ENCODE measurements at places on chromosomes 3 and 15.
A peak's percentile ranks its signal among the peaks of the same experiment; 100 is the strongest.

DNA sequence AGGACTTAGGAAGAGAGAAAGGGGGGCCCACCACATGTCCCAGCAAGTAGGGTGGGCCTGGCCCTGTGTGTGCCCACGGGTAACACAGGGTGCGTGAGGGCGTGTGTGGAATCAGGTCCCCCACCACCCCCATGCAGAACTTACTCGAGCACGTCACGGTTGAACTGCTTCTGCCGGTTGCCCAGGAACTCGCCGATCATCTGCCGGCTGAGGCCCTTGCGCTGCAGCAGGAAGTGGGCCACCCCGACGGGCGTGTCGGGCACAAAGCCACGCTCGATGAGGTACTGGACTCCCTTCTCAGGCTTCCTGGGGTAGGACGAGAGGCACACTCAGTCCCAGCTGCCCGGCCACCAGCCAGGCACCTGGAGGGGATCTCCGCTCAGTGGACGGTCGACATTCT is 83.1 kb upstream of the RPL32 start:
- H3K27ac ChIP-seq: no peak overlapping the region
- DNase-seq: no peak
- H3K27me3 ChIP-seq: no peaks in the 10 kb centered on the region
- H3K36me3 ChIP-seq: peaks cover 30% of the 10 kb centered on the region

- no peaks in the 10 kb centered on the region for H3K4me1 ChIP-seq
- H3K36me3 ChIP-seq: no peaks in the 10 kb centered on the region
- no peak overlapping the region for H3K4me3 ChIP-seq
- H3K27me3 ChIP-seq: no peaks in the 10 kb centered on the region
Observed at GRCh38 chr3:163957072-163957471, 1121.2 kb downstream of the SI start.

DNA sequence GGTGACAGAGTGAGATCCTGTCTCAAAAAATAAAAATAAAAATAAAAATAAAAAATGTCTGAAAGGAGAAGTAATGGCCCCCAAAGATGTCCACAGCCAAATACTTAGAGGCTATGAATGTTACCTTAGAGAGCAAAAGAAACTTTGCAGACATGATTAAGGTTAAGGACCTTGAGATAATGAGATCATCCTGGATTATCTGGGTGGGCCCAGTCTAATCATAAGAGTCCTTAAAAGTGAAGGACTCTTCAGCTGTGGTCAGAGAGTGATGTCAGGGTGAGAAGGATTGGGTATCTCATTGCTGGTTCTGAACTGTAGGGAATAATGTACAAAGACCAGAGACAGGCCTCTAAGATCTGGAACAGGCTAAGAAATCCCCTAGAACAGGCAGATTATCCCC is 84.9 kb upstream of the POU1F1 start:
- H3K27ac ChIP-seq: no peak overlapping the region
- no peaks in the 10 kb centered on the region for H3K4me1 ChIP-seq
- DNase-seq: no peak
- no peaks in the 10 kb centered on the region for H3K36me3 ChIP-seq

DNA sequence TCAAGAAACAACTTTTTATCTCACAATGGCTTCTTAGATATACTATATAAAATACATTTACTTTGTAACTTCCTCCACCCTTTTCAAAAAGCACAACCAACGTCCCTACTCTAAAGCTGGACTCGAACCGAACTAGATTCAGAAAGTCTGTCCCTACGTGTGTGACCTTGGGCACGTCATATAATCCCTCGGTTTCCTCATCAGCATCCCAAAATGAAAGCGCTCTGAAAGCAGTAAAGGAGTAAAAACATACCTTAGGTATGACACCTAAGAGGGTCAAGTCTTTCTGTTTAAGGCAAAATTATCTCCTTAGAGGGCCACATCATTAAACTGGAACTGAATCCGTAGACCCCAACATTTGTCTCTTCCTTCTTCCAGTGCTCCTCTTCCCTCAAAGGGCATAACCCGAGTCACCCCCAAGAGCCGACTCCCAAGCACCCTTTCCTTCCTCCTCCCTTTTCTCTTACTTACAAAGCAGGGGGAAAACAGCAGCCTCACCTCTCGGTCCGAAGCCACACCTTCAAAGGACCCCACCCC is 663 bp downstream of the PDCD10 start:
- DNase-seq: peak; percentile 33
- peaks cover 11% of the 10 kb centered on the region for H3K4me1 ChIP-seq
- no peaks in the 10 kb centered on the region for H3K27me3 ChIP-seq
- no peak overlapping the region for H3K4me3 ChIP-seq
- peaks cover 8% of the 10 kb centered on the region for H3K36me3 ChIP-seq

DNA sequence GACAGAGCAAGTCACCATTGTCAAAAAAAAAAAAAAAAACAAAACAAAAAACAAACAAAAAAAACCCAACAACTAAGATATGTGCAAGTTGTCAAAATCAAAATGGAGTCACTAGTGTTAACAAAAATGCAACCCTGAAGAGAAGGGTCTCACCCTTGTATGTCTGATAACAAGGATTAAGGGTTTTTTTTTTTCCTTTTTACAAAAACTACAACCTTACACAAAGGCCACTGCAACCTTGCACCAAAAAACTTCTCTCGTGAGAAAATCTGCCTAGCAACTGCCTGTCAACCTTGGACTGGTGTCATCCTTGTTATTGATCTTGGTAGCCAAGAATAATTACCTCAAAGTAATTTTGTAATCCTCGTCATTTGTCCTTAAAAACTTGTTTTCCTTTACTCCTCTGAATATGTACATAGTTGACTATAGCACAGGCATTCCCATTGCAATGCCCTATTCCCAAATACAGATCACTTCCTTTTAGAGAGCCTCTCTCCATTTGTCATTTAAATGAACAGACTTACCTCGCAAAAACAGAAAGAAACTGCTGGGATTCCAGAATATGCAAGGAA is 24.0 kb downstream of the TFRC start:
- DNase-seq: no peak
- no peak overlapping the region for H3K4me3 ChIP-seq
- peaks cover 63% of the 10 kb centered on the region for H3K36me3 ChIP-seq
- no peaks in the 10 kb centered on the region for H3K4me1 ChIP-seq
- H3K27me3 ChIP-seq: no peaks in the 10 kb centered on the region

DNA sequence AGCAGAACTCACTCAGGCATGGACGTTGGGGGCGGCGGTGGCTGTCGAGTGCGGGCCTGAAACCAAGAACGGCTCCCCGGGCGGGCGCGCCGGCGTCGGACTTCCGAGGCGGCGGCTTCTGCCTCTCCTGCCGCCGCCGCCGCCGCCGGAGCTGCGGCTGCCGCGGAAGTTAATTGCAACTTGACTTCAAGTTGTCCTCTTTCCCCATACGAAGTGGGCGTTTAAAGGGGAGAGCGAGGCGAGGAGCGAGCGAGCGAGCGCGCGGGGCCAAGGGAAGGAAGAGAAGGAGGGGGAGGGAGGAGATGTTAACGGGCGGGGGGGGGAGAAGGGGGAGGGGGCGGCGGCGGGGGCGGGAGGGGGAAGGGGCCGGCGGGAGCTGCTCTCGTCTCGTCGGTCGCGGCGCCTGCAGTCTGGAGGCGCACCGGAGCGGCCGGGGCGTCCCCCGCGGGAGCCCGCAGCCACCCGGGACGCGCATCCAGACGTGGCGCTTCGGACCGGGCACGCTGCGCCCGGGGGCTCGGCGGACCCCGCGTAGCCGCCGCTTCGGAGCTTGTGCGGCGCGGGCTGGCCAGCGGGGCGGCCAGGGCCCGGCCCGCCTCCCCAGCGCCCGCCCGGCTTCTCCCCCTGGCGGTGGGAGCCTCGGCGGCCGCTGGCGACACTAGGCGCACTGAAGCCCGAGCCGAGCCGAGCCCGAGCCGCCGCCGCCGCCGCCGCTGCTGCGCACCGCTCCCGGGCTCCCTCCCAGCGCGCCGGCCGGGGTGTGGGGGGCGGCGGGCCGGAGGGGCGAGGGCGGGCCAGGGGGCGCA is 19.7 kb upstream of the SATB1 start:
- DNase-seq: peak; percentile 89
- peaks cover 34% of the 10 kb centered on the region for H3K4me1 ChIP-seq
- H3K27ac ChIP-seq: peak overlapping the region; percentile 97
- H3K27me3 ChIP-seq: peaks cover 6% of the 10 kb centered on the region
- H3K36me3 ChIP-seq: peaks cover 63% of the 10 kb centered on the region

DNA sequence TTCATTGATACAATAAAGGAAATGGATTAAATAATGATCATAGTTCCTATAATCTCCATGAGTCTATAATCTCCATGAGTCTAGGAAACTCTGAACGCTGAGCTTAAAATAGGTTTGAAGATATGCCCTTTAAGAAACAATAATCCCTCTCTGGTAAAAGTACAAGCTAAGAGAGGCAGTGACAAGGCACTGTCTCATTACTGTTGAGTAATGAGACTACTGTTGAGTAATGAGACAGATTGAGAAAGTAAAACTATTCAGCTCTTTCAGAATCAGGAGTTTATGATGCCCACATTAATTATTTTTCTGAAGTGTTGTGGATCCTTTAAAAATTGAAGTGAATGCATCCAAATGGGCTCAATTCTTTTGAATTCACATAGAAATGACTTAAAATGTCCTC is 235.5 kb upstream of the THRB start:
- no peak for DNase-seq
- H3K27me3 ChIP-seq: no peaks in the 10 kb centered on the region
- no peak overlapping the region for H3K27ac ChIP-seq
- H3K4me1 ChIP-seq: no peaks in the 10 kb centered on the region
- H3K4me3 ChIP-seq: no peak overlapping the region
- no peaks in the 10 kb centered on the region for H3K36me3 ChIP-seq

GRCh38 chr3:166243511-166243910 is 406.3 kb upstream of the BCHE start:
- no peaks in the 10 kb centered on the region for H3K36me3 ChIP-seq
- H3K27ac ChIP-seq: no peak overlapping the region
- no peak overlapping the region for H3K4me3 ChIP-seq
- H3K27me3 ChIP-seq: no peaks in the 10 kb centered on the region

- H3K4me1 ChIP-seq: peaks cover 24% of the 10 kb centered on the region
- DNase-seq: no peak
- H3K27me3 ChIP-seq: peaks cover 69% of the 10 kb centered on the region
- no peak overlapping the region for H3K27ac ChIP-seq
- no peaks in the 10 kb centered on the region for H3K36me3 ChIP-seq
Observed at GRCh38 chr3:45208586-45208985, 17.5 kb downstream of the TMEM158 start.

DNA sequence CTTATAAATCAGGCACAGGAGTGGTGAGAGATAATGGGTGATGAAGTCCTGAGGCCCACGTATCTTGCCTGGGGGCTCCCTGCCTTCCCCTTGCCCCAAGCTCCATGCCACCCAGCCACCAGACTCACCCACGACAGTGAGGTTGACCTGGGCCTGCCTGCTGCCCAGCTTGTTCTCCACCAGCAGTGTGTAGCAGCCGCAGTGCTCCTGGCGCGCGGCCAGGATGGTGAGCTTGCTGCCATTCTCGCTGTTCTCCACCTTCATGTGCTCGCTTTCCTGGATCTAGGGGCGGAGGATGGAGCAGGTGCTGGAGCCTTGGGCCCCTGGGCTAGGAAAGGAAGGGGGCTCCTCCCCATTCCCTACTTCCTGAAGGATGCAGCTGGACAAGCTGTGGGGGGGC is 79.1 kb upstream of the HACD2 start:
- DNase-seq: no peak
- no peak overlapping the region for H3K27ac ChIP-seq
- H3K4me1 ChIP-seq: peaks cover 2% of the 10 kb centered on the region
- no peak overlapping the region for H3K4me3 ChIP-seq
- H3K36me3 ChIP-seq: no peaks in the 10 kb centered on the region

GRCh38 chr15:88057836-88058235 is 198.7 kb downstream of the NTRK3 start:
- no peaks in the 10 kb centered on the region for H3K27me3 ChIP-seq
- H3K36me3 ChIP-seq: no peaks in the 10 kb centered on the region
- DNase-seq: no peak
- no peak overlapping the region for H3K4me3 ChIP-seq

DNA sequence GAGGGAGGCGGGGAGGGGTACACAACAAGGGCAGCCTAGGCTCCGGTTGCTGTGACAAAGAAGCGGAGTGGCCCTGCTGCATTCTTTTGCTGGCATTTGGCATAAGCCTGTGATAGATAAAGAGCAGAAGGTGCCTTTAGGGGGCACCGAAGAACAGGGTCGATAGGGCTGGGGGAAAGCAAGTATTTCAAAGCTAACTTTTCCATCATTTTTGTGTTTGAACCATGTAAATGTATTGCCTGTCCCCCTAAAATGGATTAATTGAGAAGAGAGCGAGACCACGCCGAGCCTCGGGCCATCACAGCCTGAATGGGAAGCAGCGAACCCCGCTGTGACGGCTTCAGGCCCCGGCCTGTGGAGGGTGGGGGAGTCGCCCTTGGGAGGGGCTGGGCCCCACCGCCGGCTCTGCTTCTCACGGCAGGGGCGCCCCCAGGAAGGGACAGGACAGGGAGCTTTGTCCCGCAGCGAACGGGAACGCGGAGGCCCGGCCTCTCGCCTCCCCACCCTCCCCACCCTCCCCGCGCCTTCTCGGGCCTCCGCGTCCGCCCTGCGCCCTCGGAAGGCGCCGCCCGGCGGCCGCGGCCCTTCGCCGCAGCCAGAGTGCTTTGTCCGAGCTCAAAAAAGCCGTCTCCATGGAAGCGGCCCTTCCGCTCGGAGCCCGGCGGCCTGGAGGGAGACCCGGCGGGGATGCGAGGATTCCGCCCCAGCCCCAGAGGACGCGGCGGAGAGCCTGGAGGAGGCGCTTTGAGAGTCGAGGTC is 32.4 kb upstream of the ALDH1L1 start:
- peak overlapping the region; percentile 34 for H3K4me3 ChIP-seq
- H3K27ac ChIP-seq: no peak overlapping the region
- peaks cover 69% of the 10 kb centered on the region for H3K27me3 ChIP-seq
- H3K36me3 ChIP-seq: no peaks in the 10 kb centered on the region
- H3K4me1 ChIP-seq: peaks cover 4% of the 10 kb centered on the region
- no peak for DNase-seq

DNA sequence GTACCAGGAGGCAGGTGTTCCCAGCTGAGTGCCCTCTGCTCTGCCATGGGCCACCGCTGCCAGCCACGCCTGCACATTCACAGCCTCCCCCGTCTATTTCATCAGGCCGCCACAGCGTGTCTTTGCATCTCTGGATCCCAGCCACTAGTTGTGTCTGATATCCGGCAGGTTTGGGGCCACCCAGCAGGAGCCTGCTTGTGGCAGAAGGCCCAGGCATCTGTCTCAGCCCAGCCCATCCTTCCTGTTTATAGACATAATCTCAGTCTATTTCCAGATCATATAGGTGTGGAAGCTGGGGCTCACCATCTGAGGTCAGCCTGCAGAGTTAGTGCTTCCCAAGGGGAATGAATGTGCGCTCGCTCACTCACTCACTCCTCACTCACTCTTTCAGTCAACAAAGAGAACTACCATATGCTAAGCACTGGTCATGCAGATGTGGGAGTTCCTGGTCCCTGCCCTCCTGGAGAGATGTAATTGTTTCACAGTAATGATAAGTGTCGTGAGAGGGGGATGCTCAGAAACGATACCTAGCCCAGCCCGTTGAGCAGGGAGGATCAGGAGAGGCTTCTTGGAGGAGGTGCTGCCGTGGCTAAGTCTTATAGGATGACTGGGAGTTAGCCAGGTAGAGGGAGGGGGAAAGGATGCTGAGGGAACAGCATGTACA is 60.6 kb downstream of the FGD5 start:
- H3K4me1 ChIP-seq: peaks cover 78% of the 10 kb centered on the region
- H3K27me3 ChIP-seq: peaks cover 15% of the 10 kb centered on the region
- peak overlapping the region; percentile 43 for H3K4me3 ChIP-seq
- peak overlapping the region; percentile 84 for H3K27ac ChIP-seq

Measured in activated naive CD4-positive, alpha-beta T cell treated with anti-CD3 and anti-CD28 coated beads, Interleukin-2, amount 10 ng/mL, durations not matched to agents 7 days and 5 days (primary cell).